Activated naive CD8-positive, alpha-beta T cell treated with anti-CD3 and anti-CD28 coated beads for 36 hours (primary cell): ENCODE measurements at places on chromosomes 3 and 15.

DNA sequence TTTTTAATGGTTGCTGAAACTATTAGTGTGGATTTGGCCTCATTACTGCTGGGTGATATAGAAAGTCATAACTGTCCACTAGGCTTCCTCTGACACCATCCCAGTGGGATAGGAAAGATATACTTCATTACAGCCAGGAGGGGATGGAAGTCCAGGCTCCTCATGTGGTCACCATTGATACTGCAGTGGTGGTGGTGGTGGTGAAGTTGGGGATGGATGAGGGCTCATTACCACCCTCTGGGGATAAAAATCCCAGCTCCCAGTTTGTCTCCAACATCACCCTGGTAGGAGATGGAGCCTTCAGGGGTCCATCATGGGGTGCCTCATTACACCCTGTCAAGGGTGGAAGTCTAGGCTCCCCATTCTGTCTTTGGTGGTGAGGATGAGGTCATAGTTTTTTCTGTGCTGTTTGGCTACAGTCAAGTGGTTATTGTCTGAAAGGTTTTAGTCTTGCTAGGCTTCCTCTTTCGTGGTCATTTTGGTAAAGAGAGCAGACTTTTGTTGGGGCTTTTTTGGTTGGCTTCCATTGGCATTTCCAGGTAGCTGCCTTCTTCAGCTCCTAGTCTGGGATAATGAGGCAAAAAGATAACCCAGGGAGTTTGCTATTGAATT lies 30.1 kb upstream of the FILIP1L start:
- DNase-seq: no peak

- DNase-seq: no peak
Observed at GRCh38 chr3:41630708-41631107, 331.2 kb downstream of the ULK4 start.

GRCh38 chr3:150299201-150299600 lies 108.9 kb upstream of the TSC22D2 start:
- DNase-seq: no peak

DNA sequence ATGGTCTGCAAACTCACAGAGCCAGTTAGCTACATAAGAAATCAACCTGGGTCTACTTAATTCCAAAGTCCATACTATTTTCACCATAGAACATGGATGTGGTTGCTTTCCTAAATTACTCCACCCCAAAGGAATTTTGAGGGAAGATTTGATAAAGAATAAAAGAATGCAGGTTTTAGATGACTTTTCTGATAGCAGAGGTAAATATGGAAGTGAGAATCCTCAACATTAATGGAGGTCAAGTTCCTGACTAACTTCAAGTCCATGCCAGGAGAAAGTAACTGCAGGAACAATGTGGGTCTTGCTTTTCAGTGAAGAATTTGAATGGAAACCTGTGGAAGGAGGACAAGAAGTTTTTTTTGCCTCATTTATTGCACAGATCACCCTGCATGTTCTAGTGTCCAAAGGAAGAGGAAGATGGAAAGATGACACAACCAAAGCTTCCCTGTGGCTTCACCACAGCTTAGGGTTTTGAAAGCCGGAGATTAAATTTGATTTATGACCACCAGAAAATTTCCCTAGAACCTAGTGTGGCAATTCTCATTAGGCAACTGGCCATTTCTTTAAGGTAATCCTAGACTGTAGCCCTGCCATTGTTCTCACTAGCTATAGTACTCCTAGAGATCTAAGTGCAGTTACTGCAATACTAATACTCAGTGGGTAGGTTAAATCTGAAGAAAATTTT lies 429.7 kb downstream of the RAP2B start:
- DNase-seq: no peak

DNA sequence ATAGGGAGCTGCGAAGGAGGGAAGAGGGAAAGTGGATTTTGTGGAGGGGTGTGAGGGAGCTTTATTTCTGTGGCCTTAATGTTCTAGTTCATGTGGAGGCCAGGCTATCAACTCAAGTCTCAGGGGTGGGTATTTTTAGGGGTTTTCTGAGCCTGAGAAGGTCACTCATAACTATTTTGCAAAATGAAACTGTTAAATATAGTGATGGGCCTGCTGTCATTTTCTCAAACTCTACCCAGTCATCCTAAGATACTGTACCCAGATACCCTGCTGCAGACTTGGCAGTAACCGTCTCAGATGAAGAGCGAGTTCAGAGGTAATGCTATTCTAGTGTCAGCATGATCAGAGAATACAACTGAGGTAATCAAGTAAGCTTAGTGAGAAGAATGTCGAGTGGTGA lies 545.0 kb upstream of the TBL1XR1 start:
- DNase-seq: no peak
